ENCODE measurements at places on chromosomes 11 and 22. TPM values are rescaled to one million over a fixed set of nuclear protein-coding genes. Genes with fewer than 3 reads are reported as not detected.
A peak's percentile ranks its signal among the peaks of the same experiment; 100 is the strongest.

DNA sequence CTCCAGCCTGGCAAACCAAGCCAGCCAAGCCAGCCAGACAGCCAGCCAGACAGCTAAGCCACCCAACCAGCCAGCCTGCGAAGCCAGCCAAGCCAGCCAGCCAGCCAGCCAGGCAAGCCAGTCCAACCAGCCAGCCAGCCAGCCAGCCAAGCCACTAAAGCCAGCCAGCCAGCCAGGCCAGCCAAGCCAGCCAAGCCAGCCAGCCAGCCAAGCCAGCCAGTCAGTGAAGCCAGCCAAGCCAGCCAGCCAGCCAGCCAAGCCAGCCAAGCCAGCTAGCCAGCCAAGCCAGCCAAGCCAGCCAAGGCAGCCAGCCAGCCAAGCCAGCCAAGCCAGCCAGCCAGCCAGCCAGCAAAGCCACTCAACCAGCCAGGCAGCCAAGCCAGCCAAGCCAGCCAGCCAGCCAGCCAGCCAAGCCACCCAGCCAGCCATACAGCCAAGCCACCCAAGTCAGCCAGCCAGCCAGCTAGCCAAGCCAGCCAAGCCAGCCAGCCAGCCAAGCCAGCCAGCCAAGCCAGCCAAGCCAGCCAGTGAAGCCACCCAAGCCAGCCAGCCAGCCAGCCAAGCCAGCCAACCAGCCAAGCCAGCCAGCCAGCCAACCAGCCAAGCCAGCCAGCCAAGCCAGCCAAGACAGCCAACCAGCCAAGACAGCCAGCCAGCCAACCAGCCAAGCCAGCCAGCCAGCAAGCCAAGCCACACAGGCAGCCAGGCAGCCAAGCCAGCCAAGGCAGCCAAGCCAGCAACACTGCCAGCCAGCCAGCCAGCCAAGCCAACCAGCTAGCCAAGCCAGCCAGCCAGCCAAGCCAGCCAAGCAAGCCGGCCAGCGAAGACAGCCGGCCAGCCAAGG is 29.7 kb downstream of the CCT8L2 start:
- DNase-seq, result no peak
- no peaks in the 10 kb centered on the region for H3K36me3 ChIP-seq
- H3K4me3 ChIP-seq, result no peak overlapping the region
- H3K27me3 ChIP-seq, result no peaks in the 10 kb centered on the region

GRCh38 chr11:17150521-17150920 is 57.3 kb downstream of the PIK3C2A start:
- no peak overlapping the region for H3K27ac ChIP-seq
- H3K27me3 ChIP-seq, result no peaks in the 10 kb centered on the region
- no peak overlapping the region for H3K4me3 ChIP-seq
- DNase-seq, result no peak
- peaks cover 13% of the 10 kb centered on the region for H3K36me3 ChIP-seq

DNA sequence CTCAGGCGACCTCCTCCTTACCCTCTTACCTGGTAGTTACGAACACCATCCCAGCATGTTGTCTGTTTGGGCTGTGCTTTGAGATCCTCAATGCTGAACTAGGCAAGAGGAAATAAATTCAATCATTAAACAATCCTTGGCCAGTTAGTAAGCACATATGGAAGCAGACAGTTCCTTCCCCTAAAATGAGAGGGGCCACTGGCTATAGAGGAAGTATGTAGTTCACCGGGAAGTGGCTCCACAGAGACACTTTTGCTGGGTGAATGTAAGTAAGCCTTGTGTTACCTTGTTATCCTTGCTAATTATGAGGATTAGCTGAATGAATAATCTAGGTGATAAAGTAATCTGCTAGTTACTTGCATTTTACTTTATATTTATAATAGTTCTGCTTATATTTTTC is 2.9 kb downstream of the THYN1 start:
- no peak overlapping the region for H3K4me3 ChIP-seq
- H3K4me1 ChIP-seq, result peaks cover 18% of the 10 kb centered on the region
- H3K36me3 ChIP-seq, result peaks cover 14% of the 10 kb centered on the region
- no peak for DNase-seq
- H3K27ac ChIP-seq, result peak overlapping the region; percentile 8

Gene LIF
- total RNA-seq, result 284 TPM

DNA sequence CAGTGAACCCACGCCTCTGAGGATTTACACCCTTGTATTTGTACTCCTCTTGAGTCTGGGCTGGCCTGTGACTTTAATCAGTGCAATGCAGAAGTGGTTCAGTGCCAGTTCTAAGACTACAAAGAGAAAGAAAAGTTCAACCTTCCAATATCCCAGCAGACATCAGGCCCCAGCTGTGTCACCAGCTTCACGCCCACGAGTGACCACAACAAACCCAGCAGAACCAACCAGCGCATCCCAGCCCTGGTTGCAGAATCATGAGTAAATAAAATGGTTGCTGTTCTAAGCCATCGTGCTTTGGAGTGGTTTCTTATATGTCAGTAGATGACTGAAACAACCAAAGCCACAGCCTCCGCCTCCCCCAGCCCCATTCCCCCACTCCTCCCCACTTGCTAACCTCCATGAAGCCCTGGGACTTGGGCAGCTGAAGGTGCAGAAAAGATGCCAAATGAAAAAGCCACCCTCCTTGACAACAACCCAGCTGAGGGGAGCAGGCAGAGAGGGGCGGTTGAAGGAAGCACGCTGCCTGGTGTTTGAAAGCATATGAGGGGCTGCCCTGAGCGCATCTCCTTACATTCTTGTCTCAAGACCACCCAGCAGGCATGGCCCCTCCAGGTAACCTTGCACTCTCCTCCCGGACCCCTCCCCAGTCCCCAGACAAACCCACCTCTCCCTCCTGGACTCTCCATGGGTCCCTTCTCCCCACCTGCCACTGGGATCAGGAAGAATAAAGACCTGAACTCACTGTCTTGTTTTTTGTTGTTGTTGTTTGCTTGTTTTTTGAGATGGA is 20.9 kb downstream of the TSKU start:
- peak; percentile 50 for DNase-seq
- no peak overlapping the region for H3K4me3 ChIP-seq
- no peaks in the 10 kb centered on the region for H3K4me1 ChIP-seq
- no peak overlapping the region for H3K27ac ChIP-seq

DNA sequence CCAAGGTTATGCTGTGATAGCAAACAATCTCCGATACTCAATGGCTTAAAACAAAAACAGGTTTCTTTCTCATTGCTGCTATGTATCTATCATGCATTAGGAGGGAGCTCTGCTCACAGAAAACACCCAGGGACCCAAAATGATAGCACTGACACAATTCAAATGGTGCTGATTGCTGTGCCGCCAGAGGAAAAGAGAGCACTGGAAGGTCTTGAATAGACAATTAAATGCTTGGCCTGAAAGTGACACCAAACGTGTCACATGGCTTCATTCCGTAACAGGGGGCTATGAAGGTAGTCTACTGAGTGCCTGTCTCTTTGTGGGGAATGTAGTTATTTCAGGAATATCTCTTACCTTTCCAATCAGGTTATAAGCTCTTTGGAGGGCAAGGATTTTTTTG is 94.2 kb downstream of the FAR1 start:
- no peaks in the 10 kb centered on the region for H3K36me3 ChIP-seq
- no peak for DNase-seq
- H3K27me3 ChIP-seq, result no peaks in the 10 kb centered on the region
- H3K4me3 ChIP-seq, result no peak overlapping the region
- no peak overlapping the region for H3K27ac ChIP-seq

DNA sequence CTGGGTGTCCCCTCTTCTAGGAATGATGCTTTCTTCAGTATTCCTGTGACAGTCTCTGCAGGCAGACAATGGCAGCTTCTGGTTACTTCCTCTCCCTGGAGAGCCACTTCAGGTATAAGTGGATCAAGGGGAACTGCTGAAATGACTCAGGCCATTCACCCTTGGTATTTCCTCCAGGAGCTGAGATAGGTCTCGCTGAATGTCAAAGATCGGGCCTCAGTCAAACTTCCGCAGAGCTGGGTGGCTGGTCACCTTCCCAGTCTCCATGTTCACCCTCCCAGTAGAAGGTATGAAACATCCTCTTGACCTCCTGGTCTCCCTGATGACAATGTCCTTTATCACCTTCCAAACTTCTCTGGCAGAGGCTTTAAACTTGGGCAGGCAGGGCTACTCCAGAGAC is 1.8 kb upstream of the ANKK1 start:
- H3K27ac ChIP-seq, result no peak overlapping the region
- H3K4me3 ChIP-seq, result no peak overlapping the region
- H3K27me3 ChIP-seq, result no peaks in the 10 kb centered on the region
- no peaks in the 10 kb centered on the region for H3K36me3 ChIP-seq

Gene MAPK8IP2
- 0.64 TPM for total RNA-seq

Gene LARGE2
- 4.5 TPM for total RNA-seq

DNA sequence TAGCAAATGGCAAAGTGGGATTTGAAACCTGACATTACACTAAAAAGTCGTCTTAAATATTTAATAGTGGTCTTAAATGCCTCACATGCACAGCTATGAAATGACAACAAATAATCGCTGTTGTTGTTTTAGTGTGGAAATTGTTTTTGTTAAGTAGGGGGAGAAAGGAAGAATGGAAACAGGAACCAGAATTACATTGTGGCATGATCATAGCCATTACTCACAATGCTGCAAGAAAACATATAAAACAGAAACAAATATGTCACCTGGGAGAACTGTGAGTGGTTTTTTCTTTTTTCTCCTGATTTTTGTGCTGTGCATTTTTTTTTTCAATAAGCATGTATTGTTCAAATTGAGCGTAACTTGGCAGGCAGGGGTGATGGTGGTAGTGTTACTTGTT is 22.9 kb downstream of the FAM76B start:
- no peaks in the 10 kb centered on the region for H3K36me3 ChIP-seq
- no peak overlapping the region for H3K4me3 ChIP-seq
- no peak for DNase-seq
- no peaks in the 10 kb centered on the region for H3K4me1 ChIP-seq
- H3K27me3 ChIP-seq, result no peaks in the 10 kb centered on the region

GRCh38 chr22:24049211-24049610 is 38.1 kb downstream of the CABIN1 start:
- H3K27me3 ChIP-seq, result no peaks in the 10 kb centered on the region
- no peak overlapping the region for H3K4me3 ChIP-seq
- H3K36me3 ChIP-seq, result peaks cover 83% of the 10 kb centered on the region
- no peaks in the 10 kb centered on the region for H3K4me1 ChIP-seq
- no peak overlapping the region for H3K27ac ChIP-seq

DNA sequence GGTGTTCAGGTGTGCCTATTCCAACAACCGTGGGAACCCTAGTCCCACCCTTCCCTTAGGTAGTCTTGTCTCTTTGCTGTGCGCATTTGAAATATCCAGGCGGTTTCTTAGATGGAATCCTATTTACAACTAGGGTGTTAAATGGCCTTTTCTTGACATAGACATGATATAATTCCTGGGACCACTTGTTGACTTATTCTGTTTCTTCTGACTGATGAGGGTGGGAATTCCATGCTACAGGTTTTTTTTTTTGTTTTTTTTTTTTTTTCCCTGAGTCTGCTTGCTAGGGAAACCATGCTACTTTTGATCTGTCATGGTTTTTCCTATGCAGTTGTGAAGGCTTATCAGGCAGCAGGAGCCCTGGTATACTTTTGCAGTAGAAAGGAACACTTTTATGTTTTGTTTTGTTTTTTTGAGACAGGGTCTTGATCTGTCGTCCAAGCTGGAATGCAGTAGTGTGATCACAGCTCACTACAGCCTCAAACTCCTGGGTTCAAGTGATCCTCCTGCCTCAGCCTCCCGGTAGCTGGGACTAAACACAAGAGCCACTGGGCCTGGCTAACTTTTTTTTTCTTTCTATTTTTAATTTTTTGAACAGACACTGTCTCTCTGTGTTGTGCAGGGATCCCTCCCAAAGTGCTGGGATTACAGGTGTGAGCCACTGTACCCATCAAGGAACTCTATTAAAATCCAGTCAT is 1.5 kb downstream of the STIM1 start:
- no peak for DNase-seq
- H3K36me3 ChIP-seq, result no peaks in the 10 kb centered on the region
- peaks cover 72% of the 10 kb centered on the region for H3K4me1 ChIP-seq
- H3K4me3 ChIP-seq, result peak overlapping the region; percentile 83
- H3K27me3 ChIP-seq, result no peaks in the 10 kb centered on the region

Gene COX8A
- total RNA-seq, result 105 TPM

DNA sequence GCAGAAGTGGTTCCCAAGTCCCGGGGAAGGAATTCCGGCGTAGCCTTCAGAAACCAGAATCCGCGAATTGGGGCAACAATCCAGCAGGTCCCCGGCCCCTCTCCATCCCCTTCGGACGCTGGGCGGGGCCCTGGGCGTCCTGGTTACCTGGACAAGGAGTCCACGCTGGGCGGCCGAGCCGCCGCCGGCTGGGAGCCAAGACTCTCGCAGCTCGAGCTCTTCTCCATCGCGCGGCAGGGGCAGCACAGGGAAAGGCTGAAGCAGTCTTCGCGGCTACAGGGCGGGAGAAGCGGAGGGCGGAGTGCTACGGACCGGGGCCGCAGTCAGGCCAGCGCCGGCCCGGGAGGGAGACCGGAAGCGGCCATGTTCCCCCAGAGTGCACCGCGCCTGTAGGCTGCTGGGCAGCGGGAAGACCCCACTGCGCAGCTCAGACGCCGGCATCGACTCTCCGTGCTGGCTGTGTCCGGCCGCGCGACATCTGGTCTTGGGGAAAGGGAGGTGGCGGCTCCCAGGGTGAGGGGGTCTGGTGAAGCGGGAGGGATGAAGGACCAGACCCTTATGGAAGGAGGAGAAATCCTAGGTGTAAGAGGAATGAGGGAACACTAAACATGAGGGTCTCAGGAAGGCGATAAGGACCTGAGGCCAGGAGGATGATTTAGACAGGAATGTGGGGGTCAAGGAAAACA is at the start of gene MTMR2:
Gene MTMR2, minus strand, starts transcription at position 380 of the 686 bp plus-strand sequence. Its CDS starts 153 bp downstream, at position 227.
- peak within 1 kb of the TSS; percentile 65 for H3K27ac ChIP-seq
- H3K27me3 ChIP-seq, result no peaks in the 10 kb centered on the region
- peak; percentile 39 for DNase-seq
- no peaks in the 10 kb centered on the region for H3K4me1 ChIP-seq

Measured in naive thymus-derived CD4-positive, alpha-beta T cell (primary cell).